ENCODE measurements at places on chromosomes 2 and 18. TPM values are rescaled to one million over a fixed set of nuclear protein-coding genes. Genes with fewer than 3 reads are reported as not detected.

DNA sequence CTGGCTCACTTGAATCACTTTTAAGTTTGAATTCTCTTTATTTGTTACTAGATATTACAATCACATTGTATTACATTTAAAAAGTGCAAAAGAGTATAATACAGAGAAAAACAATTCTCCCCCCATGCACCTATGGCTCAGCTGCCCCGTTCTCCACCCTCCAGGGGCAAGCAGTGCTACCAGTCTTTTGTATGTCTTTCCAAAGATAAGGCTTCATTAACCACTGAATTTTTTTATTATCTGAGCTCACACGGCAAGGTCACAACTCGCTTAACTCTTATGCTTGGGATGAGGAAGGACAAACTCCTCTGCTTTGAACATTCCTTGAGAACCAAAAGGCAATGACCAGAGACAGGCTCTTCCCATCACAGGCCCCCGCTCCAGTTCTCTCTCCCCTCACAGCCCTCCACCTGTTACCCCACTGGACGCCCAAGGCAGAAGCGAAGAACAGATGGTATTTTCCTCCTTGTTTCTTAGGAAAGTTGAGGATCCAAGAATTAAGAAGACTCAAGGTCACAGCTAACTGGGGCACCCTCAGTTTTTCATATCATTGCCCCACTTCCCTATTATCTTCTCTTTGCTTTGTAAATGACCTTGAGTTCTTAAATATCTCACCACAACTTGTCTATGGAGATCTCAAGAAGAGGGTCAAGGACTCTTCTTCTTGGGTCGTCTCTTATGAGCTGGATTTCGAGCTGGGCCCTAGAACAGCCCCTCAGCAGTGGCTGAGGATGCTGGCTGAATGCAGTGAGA is 30.1 kb downstream of the SH2D6 start:
- DNase-seq = no peak

- no peak for DNase-seq
These were observed 3.1 kb upstream of the DSC3 start for GRCh38 chr18:31045599-31045998.

DNA sequence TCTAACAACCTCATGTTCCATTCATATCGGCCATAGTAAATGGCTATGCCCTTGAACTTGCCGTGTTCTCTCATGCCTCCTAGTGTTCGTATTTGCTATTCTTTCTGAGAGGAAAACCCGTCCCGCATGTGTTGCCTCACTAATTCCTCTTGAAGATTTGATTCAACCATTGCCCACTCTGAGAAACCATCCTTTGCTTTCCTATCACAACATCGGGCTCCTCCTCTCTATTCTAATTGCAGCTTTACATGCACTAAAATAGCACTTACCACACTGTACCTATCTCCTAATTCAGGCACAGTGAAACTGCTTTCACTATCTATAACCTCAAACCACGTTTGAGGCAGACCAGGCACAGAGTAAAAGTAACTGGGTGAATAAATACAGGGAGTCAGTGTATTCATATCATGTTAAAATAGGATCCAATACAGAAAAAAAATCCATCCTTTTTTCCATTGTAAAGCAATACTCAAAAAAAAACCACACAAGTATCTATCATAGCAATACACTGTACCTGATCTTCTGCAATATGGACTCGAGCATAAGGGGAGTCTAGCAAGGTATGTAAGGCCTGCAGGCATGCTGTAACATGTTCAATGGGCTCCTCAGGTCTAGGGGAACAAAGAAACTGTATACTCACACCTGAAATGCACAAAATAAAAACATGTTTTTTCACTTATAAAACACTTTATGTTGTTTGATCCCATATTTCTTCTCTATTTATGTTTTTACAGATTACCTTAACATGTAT is 39.0 kb upstream of the STRN start:
- no peak for DNase-seq

GRCh38 chr2:28802975-28803429 is 7.6 kb upstream of the SPDYA start:
- DNase-seq = no peak

DNA sequence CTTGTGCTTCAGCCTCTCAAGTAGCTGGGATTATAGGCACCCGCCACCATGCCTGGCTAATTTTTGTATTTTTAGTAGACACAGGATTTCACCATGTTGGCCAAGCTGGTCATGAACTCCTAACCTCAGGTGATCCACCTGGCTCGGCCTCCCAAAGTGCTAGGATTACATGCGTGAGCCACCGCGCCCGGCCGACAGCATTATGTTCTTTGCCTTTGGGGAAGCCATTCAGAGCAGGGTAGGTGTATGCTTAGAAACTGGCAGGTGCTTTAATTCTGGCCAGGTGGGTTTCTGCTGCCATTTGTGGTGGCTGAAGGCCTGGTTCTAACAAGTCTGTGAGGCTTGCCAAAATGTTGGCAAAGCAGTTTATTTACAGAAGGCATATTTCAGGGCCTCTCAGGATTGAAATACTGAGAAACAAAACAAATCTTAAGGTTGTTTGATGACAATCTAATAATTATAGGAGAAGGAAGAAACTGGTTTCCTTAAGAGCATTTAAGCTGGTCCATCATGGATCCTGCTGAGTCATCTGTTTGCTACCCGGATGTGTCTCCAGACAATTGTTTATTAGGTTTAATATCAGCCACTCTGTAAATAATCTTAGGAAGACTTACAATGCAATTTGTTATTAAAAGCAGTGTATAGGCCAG is 16.0 kb downstream of the SLC20A1 start:
- no peak for DNase-seq

DNA sequence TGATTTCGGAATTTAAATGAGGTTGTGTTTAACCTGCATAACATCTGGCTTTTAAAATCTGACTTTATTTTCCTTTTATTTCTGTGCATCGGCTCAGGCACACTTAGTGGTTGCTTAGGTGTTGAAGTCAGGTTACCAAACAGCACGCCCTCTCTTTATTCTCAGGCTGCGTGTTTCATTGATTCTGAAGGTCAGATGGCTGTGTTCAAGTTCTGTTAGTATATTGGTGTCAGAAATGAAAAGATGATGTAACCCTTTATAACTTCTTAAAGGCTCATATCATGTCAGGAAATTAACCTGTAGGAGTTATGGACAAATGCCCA is 246.5 kb downstream of the LDLRAD4 start:
- DNase-seq = no peak

DNA sequence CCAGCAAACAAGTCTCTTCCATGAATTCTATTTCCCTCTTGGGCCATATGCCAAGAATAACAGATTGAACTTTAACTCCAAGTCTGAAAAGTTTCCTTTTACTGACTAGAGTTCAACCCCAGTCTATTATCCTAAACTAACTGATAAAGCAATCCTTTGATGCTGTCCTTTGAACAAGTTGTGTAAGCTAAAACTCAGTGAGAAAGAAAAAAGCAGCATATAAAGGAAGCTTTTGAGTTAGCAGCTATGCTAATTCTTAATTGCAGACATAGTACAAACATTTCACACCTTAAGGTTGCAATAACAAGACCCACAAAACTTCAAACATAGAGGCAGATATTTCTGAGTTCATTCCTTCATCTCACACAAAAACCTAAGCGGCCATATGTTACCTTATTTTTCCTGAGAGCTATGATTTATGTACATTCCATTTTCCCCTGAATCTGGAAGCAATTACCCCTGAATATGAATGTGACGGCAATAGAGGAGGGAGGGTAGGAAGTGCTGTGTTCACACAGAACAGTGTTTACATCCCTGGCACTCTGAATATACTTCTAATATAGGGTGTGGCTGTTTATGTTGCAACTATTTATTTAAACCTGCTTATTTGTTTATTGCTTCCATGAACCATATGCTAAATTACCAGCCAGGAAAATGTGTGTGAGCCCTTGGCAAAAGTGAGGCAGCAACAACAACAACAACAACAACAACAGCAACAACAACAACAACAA is 180.6 kb downstream of the IRS1 start:
- no peak for DNase-seq

GRCh38 chr2:6077585-6077984 is 385.4 kb downstream of the SOX11 start:
- no peak for DNase-seq

DNA sequence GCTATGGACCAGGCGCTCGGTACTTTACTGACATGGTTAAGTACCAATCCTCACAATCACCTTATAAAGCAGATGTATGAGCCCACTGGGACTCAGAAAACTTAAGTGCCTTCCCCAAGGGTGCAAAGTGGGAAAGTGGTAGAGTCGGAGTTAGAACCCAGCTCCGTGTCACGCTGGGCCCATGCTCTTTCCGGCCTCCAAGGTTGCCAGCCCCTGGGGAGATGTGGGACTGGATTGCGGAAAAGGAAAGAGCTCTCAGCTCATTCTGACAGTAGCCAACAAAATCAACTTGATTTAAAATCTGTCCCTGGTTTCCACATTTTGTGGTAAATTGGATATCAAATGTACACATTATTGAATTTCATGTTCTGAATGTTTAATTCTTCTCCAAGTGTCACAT is 403.8 kb downstream of the DCDC2C start:
- DNase-seq = no peak

DNA sequence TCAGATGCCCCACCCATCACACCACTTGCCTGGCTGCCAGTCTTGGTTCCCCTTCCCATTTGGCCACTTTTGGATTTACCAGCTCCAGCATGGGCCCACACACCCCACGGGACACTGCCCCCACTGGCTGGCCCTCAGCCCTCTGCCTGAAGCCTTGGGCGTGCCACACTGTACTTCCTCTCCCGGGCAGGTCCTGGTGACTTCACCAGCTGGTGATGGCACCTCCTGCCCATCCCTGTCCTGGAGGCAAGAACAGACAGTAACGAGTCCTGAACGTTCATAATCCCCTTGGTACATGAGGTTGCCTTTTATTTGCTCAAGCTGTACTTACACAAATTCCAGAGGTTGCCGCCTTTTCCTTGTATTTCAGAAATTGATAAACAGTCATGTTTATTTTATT is 81.1 kb downstream of the TMEM17 start:
- DNase-seq = no peak

- no peak for DNase-seq
These were observed 254.8 kb downstream of the SATB2 start for GRCh38 chr2:199202964-199203363.

- DNase-seq = no peak
These were observed 27.1 kb downstream of the LIPG start for GRCh38 chr18:49588971-49589370.

- DNase-seq = no peak
These were observed 58.5 kb upstream of the RAB27B start for GRCh38 chr18:54769526-54770464.

- no peak for DNase-seq
These were observed 29.8 kb downstream of the COL6A3 start for GRCh38 chr2:237383991-237384671.

DNA sequence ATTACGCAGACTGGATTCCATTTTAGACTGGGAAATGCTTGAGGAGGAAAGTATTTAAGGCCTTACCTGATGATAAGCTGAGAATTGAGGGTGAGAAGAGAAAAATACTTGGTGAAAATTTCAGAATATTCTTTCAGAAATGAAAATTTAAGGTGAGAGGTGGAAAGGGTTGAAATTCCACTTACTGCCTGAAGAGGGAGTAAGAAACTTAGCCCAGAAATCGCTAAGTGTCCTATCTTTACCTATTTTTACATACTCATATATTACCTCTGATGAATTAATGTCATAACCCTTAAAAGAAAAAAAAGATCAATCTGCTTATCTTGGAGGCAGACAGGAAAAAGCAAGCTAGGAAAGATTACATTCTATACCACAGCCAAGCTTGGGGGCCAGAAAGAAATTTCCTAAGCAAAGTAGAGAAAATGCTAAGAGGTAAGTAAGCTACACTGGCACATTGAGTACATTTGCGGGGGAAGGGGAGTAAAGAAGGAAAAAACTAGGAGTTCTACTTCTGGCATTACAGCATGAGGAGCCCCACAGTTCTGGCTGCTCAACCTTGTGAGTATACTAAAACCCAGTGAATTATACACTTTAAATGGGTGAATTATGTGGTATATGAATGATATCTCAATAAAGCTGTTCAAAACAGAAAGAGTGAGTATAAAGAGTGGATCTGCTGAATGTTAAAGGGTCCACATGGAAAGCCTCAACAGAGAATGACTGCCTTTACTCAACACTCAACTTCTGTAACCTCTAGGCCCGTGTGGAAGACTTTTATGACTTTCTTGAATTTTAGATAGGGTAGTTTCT is 33.8 kb downstream of the SMC6 start:
- DNase-seq = no peak

- no peak for DNase-seq
These were observed 197.6 kb downstream of the BCL11A start for GRCh38 chr2:60355849-60356261.

DNA sequence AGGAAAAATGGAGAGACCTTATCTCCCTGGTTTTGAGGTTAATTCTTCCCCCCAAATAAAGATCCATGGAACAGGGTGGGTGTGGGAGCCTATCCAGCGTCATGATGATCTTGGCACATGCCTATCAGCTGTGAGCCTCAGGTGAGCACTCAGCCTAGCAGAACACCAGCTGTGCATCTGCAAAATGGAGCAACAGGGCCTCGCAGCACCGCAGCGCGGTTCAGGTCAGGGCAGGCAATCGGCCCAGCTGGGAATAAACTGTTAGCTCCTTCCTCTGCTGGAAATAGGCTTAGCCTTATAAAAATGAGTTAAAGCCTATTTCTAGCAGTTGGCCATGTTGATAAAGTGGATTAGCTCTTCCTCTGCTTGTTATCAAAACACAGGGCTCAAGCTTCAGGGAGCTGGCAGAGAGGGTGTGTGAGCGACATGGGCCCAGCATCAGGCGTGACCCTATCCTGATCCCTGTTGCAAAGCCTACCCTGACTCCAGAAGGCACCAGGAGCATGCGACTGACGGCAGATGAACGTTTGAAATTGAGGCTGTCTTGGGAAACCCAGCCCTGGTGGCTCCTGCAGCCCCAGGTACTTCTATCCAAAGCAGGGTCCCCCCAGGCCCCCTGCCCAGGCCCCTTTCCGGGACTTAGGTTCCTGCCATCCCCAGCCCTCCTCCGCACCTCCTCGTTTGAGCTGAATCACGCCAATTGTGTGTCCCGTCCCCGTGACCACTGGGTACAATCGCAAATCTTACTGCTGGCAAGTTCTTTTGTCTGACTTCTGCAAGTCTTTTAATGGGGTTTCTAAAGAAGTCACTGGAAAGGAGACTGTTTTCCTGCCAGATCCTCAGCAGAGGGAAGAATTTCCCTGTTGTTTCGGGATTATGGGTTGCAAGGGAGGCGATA is 35.4 kb downstream of the ARHGEF4 start:
- DNase-seq = no peak

DNA sequence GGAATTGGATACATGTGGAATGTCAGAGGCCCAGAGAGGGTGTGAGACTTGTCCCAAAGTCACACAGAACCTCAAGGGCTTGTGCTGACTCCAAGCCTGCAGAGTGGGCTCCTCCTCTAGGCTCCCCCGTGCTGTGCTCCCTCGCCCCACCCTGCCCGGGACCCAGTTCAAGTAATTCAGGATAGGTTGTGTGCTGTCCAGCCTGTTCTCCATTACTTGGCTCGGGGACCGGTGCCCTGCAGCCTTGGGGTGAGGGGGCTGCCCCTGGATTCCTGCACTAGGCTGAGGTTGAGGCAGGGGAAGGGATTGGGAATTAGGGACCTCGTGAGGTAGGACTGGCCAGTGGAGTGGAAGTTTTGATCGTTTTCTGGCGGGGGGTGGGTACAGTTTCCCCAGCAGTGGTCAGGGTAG is 2.8 kb downstream of the CTDSP1 start:
- DNase-seq = no peak

GRCh38 chr2:212052412-212053159 is 486.0 kb downstream of the ERBB4 start:
- DNase-seq = no peak

The FOXI3 gene
- total RNA-seq = 0.12 TPM

The SCG2 gene
- 8.6 TPM for total RNA-seq

The PLEK gene
- total RNA-seq = not detected

The ALLC gene
- total RNA-seq = not detected

The ANKRD62 gene
- not detected for total RNA-seq

The NTSR2 gene
- not detected for total RNA-seq

The ZNF385B gene
- total RNA-seq = 3.4 TPM

The C2orf78 gene
- not detected for total RNA-seq

The IL1RL2 gene
- not detected for total RNA-seq

The DNAJC27 gene
- 8.1 TPM for total RNA-seq
